Placental pericyte (primary cell): ENCODE measurements at places on chromosomes 5 and 9. TPM values are rescaled to one million over a fixed set of nuclear protein-coding genes. Genes with fewer than 3 reads are reported as not detected.

CEP120 gene
- 28.3 and 32.6 TPM in 2 replicates for total RNA-seq

REEP5 gene
- 41.4 and 56.0 TPM in 2 replicates for total RNA-seq

MVB12B gene
- 1.3 and 2.6 TPM in 2 replicates for total RNA-seq

PLPP7 gene
- total RNA-seq: 4.3 and 5.5 TPM in 2 replicates

CENPK gene
- total RNA-seq: 2.8 and 49.8 TPM in 2 replicates

IL31RA gene
- 2.0 and 7.6 TPM in 2 replicates for total RNA-seq
